Breast epithelium (tissue), 4 donors: ENCODE measurements at places on chromosomes 1 and 21. TPM values are rescaled to one million over a fixed set of nuclear protein-coding genes. Genes with fewer than 3 reads are reported as not detected.

DNA sequence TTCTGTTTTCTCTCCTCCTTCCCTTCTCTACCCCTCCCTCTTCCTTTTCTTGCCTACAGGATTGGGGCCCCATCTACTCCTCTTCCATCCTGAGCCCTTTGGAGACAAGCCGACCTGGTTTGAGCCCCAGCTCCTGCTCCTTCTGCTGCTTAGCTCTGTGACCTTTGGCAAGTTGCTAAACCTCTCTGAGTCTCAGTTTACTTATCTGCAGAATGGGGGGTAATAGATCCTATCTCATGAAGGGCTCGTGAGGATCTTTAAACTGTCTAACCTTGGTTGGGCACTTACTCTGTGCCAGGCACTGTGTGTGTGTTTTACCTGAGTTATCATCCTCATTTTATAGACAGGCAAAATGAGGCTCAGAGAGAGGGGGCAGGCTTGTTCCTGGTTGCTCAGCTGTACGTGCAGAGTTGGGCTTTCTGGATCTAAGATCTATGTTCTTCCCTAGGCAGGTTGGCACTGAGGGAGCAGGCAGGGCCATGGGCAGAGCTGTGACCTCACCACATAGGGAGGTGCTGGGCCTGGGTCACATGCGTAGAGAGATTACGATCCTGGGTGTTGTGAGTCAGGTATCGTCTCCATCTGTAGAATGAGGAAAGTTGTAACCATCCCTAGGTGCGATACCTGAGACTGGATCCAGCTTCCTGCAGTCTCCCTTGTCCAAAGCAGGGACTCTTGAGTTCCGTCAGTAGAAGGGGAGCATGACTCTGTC lies 58.5 kb downstream of the FOXO6 start:
- no peak for DNase-seq
- H3K4me1 ChIP-seq, result no peaks in the 10 kb centered on the region
- H3K4me3 ChIP-seq, result no peak overlapping the region
- peak overlapping the region; percentile 95 for H3K27ac ChIP-seq
- no peaks in the 10 kb centered on the region for H3K36me3 ChIP-seq

DNA sequence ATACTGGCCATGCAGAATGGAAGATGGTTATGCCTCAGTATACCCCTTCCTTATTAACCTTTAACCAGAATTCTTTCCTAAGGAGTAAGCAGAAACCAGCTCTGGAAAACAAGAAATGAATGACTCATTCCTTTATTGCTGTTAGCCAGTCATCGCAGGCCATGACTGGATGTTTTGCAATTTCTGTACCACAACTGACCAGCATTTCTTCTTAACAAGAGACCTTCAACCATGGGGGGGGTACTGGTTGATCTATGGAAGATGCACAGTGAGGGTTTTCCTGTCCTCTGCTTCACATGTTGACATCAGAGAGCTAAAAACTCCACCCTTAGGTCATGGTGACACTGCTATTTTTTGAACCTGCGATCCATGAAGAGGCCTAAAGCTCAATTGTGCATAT lies 28.0 kb upstream of the RNF2 start:
- H3K27ac ChIP-seq, result no peak overlapping the region
- H3K4me3 ChIP-seq, result no peak overlapping the region
- H3K4me1 ChIP-seq, result no peaks in the 10 kb centered on the region
- H3K27me3 ChIP-seq, result no peaks in the 10 kb centered on the region
- no peaks in the 10 kb centered on the region for H3K36me3 ChIP-seq
- DNase-seq, result no peak

DNA sequence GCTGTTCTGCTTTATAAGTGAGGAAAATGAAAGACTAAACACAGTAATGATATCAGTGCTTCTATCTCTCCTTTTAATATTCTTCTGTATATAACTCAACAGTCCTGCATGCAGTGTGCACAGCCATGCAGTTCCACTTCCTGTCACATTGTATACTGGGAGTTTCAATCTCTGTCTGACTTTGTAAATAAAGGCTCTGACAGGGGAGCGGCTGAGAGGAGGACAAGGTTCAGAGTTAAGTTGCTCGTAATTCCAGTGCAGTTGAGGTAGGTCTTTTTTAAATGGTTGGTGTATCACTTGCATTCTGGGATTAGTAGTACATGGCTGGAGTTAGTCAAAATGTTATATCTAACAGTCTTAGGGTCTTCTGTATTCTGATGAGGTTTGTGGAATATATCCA lies 264.5 kb downstream of the OLFM3 start:
- H3K4me1 ChIP-seq, result no peaks in the 10 kb centered on the region
- H3K27me3 ChIP-seq, result no peaks in the 10 kb centered on the region
- no peak for DNase-seq
- no peak overlapping the region for H3K27ac ChIP-seq
- H3K36me3 ChIP-seq, result no peaks in the 10 kb centered on the region

- no peak overlapping the region for H3K4me3 ChIP-seq
Observed at GRCh38 chr1:114090738-114091505, 62.7 kb downstream of the SYT6 start.

DNA sequence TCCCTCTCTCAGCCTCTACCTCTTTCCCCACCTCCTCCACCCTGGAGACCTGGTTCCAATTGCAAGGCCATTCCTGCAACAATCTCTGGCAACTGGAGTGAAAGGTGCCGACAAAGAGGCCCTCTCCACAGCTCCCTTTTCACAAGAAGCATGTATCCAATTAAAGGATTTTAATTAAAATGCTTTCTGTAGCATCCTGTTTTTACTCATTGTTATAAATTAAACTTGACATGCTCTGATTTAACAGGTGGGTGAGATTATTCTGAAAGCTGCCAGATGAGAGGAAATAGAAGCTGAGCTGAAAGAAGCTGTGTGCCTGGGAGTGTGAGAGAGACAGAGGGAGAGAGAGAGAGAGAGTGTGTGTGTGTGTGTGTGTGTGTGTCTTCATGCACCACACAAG lies 160.5 kb downstream of the TBX15 start:
- H3K4me3 ChIP-seq, result no peak overlapping the region
- no peak for DNase-seq
- H3K27ac ChIP-seq, result no peak overlapping the region
- H3K36me3 ChIP-seq, result no peaks in the 10 kb centered on the region
- H3K27me3 ChIP-seq, result no peaks in the 10 kb centered on the region

DNA sequence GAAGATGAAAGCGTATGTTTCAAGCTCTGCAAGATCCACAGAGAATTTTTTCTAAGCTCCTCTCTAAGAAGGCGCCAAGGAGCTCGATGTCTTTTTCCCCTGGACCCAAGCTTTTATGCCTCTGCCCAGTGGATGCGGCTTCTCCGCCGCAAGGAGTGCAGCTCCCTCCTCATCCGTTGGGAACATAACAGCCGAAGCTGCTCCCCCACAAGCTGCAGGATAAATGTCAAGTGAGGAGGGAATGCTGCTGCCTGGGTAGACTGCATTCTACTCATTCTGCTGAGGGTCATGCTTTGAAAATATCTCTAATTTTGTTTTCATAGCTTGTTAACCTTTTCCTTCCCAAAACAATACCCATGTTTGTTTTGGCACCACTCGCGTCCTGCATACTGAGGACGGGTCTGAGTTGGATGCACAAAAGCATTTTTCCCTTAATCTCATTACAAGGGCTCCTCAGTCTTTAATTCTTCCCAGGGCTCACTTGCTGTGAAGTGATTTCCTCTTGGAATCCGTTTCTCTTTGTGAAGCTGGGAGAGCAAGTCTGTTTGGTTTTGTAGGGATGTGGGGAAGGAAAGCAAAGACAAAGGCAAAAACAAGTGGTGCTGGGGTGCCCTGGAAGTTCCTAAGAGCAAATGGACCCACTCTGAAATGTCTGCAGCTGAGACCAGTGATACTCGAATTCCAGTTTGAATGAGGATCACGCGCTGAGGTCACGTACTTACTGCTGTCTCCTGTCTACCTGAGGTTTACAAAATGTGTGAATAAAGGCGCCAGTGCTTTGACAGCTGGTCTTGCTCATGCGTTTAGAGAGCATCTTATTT lies 134.0 kb upstream of the IRF2BP2 start:
- no peak for DNase-seq
- H3K4me1 ChIP-seq, result peaks cover 3% of the 10 kb centered on the region
- H3K27me3 ChIP-seq, result no peaks in the 10 kb centered on the region
- H3K36me3 ChIP-seq, result no peaks in the 10 kb centered on the region
- peak overlapping the region; percentile 84 for H3K27ac ChIP-seq

MYBPH gene
- not detected for total RNA-seq

TCHHL1 gene
- not detected for total RNA-seq

DNA sequence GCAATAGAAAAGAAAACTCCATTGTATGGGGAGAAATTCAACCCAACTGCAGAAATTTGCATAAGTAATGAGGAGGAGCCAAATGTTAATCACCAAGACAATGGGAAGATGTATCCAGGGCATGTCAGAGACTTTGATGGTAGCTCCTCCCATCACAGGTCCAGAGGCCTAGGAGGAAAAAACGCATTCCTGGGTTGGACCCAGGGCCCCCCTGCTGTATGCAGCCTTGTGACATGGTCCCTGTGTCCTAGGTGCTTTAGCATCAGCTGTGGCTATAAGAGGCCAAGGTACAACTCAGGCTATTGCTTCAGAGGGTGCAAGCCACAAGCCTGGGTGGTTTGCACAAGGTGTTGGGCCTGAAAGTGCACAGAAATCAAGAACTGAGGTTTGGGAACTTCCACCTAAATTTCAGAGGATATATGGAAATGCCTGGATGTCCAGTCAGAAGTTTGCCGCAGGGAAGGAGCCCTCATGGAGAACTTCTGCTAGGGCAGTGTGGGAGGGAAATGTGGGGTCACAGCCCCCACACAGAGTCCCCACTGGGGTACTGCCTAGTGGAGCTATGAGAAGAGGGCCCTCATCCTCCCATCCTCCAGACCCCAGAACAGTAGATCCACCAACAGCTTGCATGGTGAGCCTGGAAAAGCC lies 162.3 kb downstream of the TGFB2 start:
- no peaks in the 10 kb centered on the region for H3K4me1 ChIP-seq
- H3K27me3 ChIP-seq, result no peaks in the 10 kb centered on the region
- H3K27ac ChIP-seq, result no peak overlapping the region
- no peaks in the 10 kb centered on the region for H3K36me3 ChIP-seq
- H3K4me3 ChIP-seq, result no peak overlapping the region

- no peaks in the 10 kb centered on the region for H3K27me3 ChIP-seq
- no peak for DNase-seq
- no peaks in the 10 kb centered on the region for H3K4me1 ChIP-seq
- H3K4me3 ChIP-seq, result no peak overlapping the region
- H3K27ac ChIP-seq, result no peak overlapping the region
Observed at GRCh38 chr1:50700621-50701020, 259.4 kb downstream of the FAF1 start.

TBX15 gene
- total RNA-seq, result 34.1 TPM

DNA sequence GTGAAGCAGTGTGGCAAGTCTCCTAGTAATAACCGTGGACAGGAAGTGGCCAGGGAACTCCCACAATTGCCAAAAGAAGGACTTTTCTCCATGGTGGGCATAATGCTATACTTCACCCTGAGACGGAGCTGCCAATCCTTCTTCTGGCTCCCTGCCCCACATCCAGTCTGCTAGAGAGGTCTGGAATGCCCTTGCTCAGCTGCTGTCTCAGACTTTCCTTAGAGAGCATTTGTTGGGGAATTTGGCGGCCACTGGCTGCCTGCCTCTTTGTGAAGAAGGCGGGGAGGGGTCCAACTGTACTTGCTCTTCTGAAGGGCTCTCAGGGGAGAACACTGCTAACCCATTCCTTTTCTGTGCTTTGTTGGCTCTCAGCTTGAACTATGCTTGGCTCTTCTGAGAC lies 123.7 kb upstream of the EDN2 start:
- no peaks in the 10 kb centered on the region for H3K4me1 ChIP-seq
- H3K27ac ChIP-seq, result no peak overlapping the region
- no peaks in the 10 kb centered on the region for H3K27me3 ChIP-seq
- DNase-seq, result no peak
- H3K36me3 ChIP-seq, result no peaks in the 10 kb centered on the region

DNA sequence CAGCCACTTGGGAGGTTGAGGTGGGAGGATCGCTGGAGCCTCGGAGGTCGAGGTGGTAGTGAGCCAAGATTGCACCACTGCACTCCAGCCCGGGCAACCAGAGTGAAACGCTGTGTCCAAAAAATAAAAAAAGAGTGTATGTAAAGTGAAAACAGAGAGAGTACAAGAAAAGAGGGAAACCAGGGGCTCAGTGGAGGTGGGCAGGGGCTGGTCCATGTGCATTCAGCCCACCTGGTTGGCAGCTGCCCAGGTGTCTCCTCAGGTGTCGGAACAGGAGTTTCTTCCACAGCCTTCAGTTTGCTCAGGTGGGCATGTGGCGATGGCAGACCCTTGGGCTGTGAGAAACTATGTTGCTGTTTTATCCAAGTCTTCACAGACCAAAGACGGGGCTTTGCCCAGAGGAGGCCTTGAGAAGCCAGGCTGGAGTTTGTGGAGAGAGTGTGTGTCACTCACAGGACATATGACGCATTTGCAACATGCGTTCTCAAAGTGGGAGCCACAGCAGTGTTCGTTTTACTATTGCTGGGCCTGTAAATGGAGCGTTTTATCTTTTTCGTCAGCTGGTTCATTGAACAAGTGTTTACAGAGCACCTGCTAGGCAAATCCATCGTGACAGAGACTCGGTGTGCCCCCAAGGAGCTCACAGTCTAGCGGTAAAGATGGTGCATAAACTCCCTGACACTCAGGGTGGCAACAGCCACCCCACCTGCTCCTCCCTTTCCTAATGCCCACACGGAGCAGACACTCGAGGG lies 22.4 kb upstream of the SAMD11 start:
- no peaks in the 10 kb centered on the region for H3K36me3 ChIP-seq
- no peak overlapping the region for H3K4me3 ChIP-seq
- no peak for DNase-seq
- H3K4me1 ChIP-seq, result no peaks in the 10 kb centered on the region
- no peak overlapping the region for H3K27ac ChIP-seq

DNA sequence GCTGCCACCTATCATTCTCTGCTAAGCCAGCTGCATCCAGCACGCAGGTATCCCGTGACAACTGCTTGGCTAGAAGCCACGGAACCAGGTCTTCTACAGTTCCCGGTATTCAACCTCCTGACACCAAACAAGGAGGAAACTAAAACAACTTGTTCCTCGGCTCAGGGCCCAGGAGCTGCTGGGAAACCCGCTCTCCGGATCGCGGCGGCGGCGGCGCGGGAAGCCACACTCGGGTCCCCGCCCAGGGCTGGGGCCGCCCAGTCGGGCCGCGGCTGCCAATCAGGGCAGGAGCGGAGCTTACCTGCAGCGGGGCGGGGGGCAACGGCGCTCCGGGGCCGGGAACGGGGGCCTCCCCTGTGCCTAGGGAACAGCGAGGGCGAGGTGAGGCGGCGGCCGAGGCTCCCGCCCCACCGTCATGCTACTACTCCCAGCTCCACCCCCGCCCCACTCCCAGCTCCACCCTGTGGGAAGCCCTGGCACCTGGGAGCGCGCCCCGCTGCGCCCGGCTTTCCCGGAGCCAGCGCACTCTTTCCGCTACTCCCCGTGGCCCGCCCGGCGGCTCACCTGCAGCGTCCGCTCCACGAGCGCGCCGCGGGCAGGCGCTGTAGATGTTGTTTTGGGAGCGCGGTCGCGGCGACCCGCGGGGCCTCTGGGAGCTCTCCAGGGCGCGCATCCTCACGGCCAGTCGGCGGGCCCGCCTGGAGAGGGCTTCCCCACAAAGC lies 12.1 kb downstream of the IL24 start:
- no peaks in the 10 kb centered on the region for H3K27me3 ChIP-seq
- H3K4me1 ChIP-seq, result no peaks in the 10 kb centered on the region
- peak; percentile 94 for DNase-seq
- H3K27ac ChIP-seq, result peak overlapping the region; percentile 90
- H3K36me3 ChIP-seq, result no peaks in the 10 kb centered on the region
